ENCODE measurements at places on chromosomes 1 and 21.

GRCh38 chr1:10724052-10724494 lies 72.4 kb downstream of the CASZ1 start:
- DNase-seq, result no peak

- DNase-seq, result no peak
Observed at GRCh38 chr1:156284757-156285156, 632 bp downstream of the TMEM79 start.

DNA sequence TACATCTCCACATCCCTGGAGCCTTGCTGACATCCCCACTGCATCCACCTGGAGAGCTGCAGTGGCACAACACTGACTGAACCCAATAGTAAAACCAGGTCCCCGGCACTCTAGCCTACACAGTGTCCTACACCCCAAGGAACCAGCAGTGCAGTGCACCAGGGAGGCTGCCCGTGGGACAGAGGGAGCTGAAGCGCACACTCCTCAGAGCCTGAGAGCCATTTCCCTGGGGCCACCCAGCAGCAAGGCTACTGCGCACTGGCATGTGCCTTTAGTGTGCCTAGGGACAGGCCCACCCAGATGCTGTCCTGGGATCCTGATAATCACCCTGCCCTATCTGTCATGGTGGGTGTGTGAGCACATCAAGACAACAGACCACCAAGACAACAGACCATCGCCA lies 31.9 kb downstream of the NSL1 start:
- DNase-seq, result no peak

GRCh38 chr1:4724695-4725250 lies 70.4 kb downstream of the AJAP1 start:
- no peak for DNase-seq

DNA sequence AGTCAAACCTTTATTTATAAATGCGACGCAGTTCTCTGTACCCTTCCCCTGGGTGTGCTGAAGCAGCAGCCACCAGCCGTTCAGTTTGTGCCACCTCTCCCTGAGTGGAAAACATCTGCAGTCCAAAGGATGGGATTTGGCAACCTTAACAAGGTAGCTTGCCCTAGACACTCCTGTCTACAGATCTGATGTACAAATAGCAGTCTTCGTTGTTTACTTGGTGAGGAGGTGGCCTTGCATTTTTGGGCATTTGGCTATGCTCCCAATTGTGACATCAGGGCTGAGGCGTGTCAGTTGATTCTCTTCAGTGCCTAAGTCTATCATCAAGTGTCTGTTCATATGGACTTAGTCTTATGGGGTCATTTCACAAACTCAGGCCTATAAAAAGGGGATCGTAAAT lies 59.8 kb downstream of the KDM1A start:
- DNase-seq, result no peak

DNA sequence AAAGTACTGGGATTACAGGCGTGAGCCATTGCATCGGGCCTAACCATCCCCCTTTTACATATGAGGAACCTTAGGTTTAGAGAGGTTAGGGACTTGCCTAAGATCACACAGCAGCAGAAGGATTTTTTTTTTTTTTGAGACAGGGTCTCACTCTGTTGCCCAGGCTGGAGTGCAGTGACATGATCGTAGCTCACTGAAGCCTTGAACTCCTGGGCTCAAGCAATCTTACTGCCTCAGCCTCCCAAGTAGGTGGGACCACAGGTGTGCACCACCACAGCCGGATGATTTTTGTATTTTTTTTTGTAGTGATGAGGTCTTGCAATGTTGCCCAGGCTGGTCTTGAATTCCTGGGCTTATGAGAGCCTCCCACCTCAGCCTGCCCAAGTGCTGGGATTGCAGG lies 2.2 kb upstream of the C1orf167 start:
- DNase-seq, result no peak

GRCh38 chr1:15145327-15145726 lies 8.2 kb upstream of the TMEM51 start:
- DNase-seq, result no peak

GRCh38 chr1:247110627-247111258 lies 6.6 kb upstream of the ZNF669 start:
- DNase-seq, result no peak

DNA sequence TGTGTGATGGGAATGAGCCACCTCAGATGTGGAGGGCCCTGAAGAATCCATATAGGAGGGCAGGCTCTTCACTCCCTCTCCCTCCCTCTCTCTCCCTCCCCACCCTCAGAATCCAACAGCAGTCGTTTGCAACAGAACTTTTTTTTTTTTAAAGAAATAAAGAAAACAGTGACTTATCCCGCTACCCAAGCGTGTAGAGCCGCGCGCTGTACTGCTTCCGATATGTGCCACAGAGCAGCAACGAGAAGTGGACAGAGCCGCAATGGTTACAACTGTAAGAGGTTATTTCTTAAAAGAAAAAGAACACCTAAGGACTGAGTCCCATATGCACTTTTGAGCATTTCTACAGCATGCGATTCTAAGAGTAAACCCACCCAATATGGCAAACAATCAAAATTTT lies 7.4 kb upstream of the NADK start:
- DNase-seq, result no peak

- DNase-seq, result no peak
Observed at GRCh38 chr1:17672226-17672625, 82.9 kb upstream of the ACTL8 start.

DNA sequence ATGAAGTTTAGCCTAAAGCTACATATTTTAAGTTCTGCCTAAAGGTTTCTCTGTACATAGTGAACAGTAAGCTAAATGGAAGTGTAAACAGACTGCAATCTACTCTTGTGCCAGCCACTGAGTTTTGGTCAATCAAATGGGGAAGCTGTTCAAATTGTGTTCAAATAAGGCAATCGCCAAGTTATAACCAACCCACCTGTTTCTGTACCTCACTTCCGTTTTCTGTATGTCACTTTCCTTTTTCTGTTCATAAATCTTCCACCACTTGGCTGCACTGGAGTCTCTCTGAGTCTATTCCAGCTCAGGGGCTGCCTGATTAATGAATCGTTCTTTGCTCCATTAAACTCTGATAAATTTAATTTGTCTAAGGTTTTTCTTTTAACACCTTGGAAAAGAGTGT lies 10.8 kb upstream of the THEM4 start:
- no peak for DNase-seq

- no peak for DNase-seq
Observed at GRCh38 chr1:241114699-241115233, 242.2 kb downstream of the RGS7 start.

DNA sequence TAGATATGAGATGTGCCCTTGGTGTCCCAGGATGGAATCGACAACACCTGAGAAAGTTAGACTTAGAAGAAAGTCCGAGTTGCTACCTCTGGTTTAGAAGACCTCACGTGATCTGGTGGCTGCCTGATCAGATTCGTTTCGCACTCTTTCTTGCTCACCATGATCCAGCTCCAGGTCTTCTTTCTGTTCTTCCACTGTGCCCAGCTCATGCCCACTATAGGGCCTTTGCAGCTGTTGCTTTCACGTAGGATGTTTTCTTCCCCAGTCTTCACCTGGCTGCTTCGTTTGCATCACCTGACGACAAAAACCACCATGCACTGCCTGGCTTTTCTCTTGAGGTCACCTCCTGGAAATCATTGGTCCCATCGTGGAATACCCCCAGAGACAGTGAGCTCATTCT lies 311.1 kb downstream of the PRDM2 start:
- no peak for DNase-seq

- DNase-seq, result no peak
Observed at GRCh38 chr1:212928323-212929291, 21.7 kb upstream of the VASH2 start.

- peak; percentile 32 for DNase-seq
Observed at GRCh38 chr1:197180252-197180878, 33.9 kb upstream of the ASPM start.

- no peak for DNase-seq
Observed at GRCh38 chr1:154611150-154611862, 3.3 kb upstream of the ADAR start.

DNA sequence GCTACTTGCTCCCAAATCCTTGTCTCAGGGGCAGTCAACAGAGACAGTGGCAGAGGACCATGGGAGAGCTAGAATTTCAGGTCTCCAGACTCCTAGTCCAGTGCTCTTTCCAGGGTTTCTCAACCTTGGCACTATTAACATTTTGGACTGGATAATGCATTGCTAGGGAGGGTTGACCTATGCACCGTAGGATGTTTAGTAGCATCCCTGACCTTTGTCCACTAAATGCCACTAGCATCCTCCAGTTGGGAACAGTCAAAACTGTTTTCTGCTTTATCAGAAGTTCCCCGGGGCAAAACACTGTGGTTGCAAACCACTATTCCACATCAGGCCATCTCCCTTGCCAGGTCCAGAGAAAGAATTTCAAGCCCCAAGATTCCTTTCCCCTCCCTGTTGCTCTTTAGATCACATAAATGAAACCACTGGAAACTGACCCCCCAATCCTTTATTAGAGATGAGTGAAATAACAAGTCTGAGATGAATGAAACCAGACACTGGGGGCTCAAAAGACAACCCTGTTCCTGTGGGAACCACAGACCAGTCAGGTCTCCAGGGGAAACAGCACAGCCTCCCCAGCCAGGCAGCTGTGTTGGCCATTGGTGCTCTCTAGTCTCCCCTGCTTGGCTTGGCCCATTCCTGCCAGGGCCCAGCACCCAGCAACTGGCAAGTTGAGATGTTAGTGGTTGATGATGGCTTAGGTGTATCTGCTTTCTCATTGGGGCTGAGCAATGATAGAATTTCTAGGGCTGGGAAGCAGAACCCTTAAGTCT lies 3.8 kb upstream of the TCEA3 start:
- DNase-seq, result no peak

DNA sequence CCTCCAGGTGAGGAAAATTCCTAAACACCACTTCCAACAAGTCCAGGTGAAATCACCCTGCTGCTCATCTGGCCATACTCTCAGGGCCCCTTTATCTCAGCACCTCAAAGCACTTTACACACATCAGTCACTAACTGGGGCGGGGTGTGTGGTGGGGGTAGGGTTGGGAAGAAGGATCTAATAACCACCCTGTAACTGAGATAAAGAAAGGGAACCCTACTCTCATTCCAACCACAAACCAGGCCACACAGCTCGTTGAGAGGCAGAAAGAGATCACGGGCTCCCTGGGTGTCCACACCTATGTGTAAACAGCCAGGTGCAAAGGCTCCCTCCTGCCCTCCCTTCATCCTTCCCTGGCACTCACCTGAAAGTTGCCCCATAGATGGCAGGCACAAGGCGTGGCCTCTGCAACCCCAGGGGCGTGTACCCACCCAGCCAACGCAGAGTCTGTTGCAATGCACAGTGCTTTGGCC lies 20.4 kb downstream of the GPR161 start:
- no peak for DNase-seq

GRCh38 chr1:116325922-116326321 lies 47.1 kb upstream of the ATP1A1 start:
- DNase-seq, result no peak

DNA sequence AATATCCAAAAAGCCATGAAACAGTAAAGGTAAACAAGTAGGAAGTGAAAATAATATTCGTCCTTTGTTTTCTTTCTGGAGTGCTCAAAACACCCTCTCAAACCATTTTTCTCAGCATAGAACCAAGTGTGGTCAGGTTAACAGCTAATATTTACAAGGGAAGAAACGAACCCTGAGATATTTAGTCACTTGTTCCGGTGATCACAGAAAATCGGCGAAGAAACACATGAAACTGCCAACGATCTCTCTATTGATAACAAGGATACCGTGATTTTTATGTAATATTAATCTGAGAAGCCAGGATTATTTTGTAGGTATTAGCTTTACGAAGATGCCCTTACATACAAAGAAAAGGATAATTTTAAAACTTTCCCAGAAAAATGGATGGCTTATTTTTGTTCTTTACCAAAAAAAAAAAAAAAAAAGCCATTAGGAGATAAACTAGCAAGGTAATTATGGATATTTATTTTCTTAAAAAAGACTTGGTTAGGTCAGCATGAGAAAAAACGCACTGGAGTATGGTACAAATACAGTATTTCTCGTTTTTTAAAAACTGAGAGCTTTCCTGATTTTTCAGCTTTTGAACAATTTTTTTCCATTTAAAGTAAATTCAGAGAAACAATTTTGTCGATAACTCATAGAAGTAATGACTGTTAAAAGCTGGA lies 107.3 kb upstream of the HNRNPU start:
- no peak for DNase-seq

DNA sequence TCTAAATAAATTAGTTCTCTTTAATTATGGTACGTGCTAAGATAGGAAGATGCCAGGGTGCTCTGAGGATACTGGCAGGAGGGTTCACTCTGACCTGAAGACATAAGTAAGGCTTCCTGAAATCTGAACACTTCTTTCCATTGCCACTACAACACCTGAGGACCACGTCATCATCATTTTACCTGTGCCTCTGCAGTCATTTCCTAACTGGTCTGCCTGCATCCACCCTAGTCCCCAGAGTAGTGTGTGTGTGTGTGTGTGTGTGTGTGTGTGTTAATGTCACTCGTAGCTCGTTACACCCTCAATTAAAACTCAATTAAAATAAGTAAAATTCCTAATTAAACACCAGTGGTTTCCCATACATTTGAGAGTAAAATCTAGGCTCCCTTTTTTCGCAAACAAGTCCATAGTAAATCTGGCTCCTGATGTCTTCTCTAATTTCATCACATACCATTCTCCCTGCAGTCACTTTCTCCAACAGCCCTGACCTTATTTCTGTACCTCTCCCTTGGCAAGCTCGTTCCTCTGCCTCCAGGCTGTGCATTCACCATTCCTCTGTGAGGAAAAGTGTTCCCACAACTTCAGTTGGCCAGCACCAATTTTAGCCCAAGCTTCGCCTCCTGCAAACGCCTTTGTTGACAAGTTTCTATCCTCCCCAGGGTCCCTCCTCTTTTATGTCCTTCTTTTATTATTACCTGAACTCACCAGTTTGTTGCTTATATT lies 8.7 kb downstream of the IL12RB2 start:
- DNase-seq, result no peak

- no peak for DNase-seq
Observed at GRCh38 chr1:214582289-214582891, 20.6 kb upstream of the CENPF start.

GRCh38 chr1:156676820-156677615 lies at the start of gene NES:
NES (minus strand) TSS chr1:156677407; CDS start chr1:156677264, 143 bp downstream.
- no peak for DNase-seq

GRCh38 chr1:83909687-83910086 lies 89.2 kb downstream of the TTLL7 start:
- DNase-seq, result no peak

DNA sequence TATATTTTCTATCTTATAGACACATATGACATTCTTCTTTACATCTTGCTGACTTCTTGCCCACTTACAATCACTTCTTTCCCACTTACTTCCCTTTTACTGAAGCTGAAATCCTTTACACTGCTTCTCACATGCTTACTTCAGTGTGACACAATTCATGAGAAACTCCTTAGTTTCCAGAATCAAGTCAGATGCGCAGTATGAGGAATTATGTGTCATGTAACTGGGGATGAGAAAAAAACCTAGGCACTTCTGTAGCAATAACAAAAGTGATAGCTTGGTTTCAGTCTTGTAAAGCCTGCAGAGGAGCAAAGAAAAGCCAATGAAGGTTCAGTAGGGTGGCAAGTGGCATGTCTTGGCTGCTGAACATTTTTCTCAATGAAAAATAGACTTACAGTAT lies 566.2 kb upstream of the RGS18 start:
- DNase-seq, result no peak

- no peak for DNase-seq
Observed at GRCh38 chr1:81254068-81254467, 546.7 kb upstream of the ADGRL2 start.

GRCh38 chr1:192706936-192707335 lies 71.0 kb downstream of the RGS13 start:
- DNase-seq, result no peak

GRCh38 chr1:5765483-5765882 lies 226.7 kb downstream of the NPHP4 start:
- DNase-seq, result no peak

- DNase-seq, result no peak
Observed at GRCh38 chr21:42068592-42068991, 2.5 kb upstream of the UMODL1 start.

Data from NCI-H446 (cell line).